ENCODE measurements at places on chromosomes 3 and 15.

DNA sequence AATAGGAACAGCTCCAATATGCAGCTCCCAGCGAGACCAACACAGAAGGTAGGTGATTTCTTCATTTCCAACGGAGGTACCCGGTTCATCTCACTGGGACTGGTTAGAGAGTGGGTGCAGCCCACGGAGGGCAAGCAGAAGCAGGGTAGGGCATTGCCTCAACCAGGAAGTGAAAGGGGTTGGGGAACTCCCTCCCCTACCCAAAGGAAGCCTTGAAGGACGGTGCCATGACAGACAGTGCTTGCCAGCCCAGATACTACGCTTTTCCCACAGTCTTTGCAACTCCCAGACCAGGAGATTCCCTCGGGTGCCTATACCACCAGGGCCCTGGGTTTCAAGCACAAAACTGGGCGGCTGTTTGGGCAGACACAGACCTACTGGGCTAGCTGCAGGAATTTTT is 576.9 kb upstream of the NECTIN3 start:
- no peak for DNase-seq

DNA sequence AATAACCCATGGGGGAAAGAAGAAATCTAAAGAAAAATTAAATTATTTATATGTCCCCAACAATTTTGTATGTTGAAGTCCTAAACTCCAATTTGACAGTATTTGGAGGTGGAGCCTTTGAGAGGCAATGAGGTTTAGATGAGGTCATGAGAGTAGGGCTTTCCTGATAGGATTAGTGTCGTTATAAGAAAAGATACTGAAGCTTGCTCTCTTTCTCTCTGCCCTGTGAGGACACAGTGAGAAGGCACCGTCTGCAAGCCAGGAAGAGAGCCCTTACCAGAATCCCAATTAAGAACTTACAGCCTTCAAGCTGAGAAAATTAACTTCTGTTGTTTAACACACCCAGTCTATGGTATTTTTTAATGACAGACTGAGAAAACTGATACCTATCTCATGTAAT is 16.1 kb upstream of the OR5AC2 start:
- DNase-seq: no peak

DNA sequence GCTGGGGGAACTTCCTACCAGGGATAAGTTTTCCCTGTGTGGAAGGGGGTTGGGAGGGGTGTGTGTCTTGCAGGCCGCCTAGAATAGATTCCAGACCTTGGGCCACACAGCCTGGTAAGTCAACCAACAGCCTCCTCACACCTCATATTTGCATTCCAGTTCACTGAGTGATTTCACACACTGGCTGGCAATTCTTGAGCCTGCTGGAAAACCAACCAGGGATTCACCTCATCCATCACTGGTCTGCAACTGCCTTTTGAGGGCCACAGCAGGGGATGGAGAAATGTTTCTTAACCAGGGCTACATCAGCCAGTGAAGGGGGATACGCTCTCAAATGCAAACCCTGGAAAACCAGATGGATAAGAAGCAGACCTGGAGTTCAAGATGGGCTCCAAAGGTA is 2.0 kb downstream of the FSTL1 start:
- peak; percentile 84 for DNase-seq

- DNase-seq: peak; percentile 29
Observed at GRCh38 chr15:92619145-92620101, 36.2 kb downstream of the FAM174B start.

DNA sequence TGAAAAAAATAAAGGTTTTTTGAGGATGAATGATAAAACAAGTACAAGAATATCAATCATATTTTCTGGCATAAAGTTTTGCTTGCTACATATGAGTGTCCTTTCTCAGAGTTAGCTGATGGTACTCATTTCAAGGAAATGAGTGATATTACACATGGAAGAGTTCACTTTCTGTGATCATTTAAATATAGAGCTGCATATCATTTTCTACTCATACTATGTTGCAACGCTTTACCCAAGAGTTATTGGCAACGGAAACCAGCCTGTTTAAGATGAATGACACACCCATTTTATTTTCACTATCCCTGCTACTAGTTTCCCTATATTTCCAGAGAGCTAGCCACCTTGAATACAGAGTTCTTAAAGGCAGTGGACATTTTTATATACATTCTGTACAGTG is 35.4 kb upstream of the RBMS3 start:
- no peak for DNase-seq

GRCh38 chr3:21750831-21751391 is at the start of gene ZNF385D:
TSS of gene ZNF385D (minus strand) at chr3:21751210. CDS start at chr3:21750916, 294 bp downstream.
- peak; percentile 77 for DNase-seq

- DNase-seq: no peak
Observed at GRCh38 chr3:32675164-32675563, 9.8 kb upstream of the CNOT10 start.

DNA sequence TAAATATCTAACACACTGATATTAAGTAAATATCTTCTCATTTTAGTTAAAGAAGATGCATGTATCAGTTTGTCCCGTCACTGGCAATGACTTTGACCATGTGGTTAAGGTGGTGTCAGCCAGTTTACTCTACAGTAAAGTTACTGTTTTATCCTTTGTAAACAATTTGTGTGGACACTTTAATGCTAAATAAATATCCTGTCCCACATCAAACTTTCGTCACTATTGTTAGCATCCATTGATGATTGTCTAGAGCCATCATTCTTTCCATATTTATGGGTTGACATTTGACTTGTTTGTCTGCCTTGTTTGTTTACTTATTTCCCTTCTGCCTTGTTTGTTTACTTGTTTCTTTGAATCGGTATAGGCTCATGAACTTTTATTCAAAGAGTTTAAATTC is 11.0 kb upstream of the GPD1L start:
- DNase-seq: no peak

DNA sequence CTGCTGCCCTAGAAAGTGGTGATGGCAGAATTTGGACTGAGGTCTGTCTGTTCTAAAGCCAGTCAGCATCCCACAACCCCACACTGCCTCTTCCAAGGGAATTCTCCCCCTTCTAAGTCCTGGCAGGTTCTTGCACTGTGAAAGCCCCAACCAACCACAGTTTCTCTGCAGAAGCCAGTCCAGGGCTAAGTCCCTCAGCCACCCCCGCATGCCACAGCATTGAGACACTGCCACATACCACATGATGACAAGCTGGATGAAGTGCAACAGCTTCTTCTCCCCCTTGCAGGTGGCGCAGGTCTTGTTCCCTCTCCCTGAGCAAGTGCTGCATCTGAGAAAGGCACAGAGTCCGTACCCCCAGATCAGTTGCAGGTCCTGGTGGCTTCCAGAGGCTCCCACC is 18.6 kb downstream of the SSUH2 start:
- DNase-seq: peak; percentile 47

- DNase-seq: no peak
Observed at GRCh38 chr3:32857921-32858320, 40.1 kb downstream of the TRIM71 start.

GRCh38 chr15:74780523-74781430 is 1.1 kb upstream of the CSK start:
- DNase-seq: no peak

DNA sequence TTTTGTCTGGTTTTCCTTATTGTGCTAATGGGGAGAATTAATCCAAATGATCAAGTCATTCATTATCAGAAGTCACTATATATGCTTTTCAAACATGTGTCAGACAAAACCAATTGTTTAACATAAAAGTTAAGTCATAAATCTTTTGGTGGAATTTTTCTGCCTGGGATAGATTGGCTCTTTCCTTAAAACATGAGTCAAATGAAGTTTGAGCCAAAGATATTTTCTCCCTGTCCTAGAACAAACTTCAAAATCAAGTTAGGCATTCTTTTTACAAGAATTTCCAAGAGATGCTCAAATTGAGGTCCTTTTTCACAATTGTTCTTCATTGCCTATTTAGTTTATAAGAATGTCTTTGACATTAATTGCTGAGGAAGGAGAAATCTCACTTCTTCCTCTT is 138.3 kb downstream of the UACA start:
- DNase-seq: no peak

DNA sequence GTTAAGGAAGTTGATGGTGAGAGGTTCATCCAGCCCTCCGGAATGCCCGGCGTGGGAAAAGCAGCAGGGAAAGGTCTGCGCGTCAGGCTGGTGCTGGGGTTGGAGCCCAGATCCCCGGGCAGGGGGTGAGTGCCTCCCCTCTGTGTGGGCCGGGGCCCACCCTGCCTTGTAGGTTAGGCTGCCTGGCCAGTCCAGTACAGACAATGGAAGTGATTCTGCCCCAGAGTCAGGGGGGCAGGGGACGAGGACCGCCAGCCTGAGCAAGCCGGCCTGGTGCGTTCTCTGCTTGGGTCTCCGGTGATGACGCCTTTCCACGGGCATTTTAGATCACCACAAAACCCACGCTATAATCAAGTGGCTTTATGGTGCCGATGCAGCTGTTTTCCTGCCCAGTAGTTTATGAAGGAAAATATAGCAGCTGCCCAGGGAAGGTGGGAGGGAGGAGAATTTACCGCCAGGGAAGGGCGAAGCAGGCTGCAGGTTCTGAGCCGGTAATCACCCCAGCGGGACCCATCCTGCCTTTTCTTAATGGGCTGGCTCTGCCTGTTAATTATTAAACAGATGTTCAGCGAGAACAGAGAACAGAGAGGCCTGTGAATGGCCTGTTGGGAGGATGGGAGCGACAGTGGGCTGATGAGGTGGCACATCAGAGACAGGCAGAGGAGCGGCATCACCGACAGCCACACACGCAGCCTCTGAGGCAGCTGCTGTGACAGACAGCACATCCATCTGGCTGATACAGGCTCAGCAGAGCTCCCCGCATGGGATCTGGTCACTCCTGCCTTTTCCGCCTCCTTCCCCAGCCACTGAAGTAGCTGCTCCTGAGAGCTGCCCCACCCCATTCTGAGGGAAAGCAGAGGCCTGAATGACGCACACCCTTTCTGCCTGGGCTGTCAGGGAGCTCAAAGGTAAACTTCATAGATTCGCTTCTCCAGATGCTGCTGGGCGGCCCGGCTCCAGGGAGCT is 35.2 kb downstream of the BDH1 start:
- DNase-seq: no peak

- DNase-seq: no peak
Observed at GRCh38 chr3:41301548-41301947, 102.2 kb downstream of the CTNNB1 start.

DNA sequence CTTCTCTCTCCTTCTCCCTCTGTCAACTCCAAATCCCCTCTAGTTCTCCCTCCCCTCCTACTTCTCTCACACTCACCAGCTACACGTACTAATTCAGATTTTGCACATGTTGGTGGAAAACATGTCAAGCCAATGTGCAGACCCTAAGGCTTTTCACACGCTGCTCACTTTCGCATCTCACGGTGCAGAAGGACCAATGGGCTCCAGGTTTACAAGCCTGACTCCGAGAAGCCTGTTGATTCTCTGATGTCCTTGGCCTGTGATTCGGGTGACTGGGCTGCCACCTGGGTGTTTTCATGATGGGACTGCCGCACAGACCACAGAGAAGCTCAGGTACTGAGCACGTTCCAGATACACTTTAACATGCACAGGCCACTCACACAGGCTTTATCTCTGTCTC is 3.7 kb downstream of the FOXL2NB start:
- DNase-seq: no peak

DNA sequence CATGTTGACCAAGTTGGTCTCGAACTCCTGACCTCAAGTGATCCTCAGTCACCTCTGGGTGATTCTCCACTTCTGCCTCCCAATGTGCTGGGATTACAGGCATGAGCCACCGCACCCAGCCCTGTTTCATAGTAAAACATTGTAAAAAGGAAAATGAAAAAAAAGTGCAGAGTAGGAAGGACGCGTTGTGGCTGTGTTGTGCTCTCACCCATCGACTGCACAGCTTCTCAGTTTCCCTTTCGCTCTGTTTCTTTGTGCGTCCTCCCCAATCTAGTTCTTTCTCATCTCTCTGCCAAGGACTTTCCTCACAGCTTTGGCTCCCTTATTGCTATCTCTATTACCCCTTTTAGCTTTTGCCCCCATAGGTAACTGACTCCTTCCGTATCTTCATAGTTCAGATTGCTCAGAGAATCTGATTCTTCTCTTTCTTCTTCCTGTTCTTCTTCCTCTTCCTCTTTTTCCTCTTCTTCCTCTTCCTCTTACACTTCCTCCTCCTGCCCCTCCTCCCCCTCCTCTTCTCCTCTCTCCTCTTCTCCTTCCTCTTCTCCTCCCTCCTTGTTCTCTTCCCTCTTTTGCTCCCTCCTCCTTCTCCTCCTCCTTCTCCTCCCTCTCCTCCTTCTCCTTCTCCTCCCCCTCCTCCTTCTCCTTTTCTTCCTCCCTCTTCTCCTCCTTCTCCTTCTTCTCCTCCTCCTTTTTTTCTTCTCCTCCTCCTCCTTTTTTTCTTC is 81.1 kb upstream of the VGLL4 start:
- no peak for DNase-seq

GRCh38 chr15:25796395-25796794 is 66.7 kb downstream of the ATP10A start:
- DNase-seq: no peak

DNA sequence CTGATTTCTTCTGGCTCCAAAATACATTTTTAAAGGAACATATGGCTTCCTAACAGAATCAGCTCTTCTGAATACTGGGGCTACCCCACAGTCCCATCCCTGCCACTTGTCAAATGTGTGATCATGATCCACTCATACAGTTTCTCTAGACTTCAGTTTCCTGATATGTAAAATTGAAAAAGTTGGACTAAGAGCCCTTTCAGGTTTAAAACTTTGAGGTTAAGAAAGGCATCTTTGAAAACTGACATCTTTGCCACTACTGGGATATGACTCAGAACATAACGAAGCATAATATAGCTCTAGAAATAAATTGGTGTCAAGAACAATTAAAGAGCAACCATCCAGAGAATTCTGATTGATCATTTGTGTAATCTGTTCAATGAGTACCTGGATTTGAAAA is 248.3 kb downstream of the IL5RA start:
- DNase-seq: no peak

DNA sequence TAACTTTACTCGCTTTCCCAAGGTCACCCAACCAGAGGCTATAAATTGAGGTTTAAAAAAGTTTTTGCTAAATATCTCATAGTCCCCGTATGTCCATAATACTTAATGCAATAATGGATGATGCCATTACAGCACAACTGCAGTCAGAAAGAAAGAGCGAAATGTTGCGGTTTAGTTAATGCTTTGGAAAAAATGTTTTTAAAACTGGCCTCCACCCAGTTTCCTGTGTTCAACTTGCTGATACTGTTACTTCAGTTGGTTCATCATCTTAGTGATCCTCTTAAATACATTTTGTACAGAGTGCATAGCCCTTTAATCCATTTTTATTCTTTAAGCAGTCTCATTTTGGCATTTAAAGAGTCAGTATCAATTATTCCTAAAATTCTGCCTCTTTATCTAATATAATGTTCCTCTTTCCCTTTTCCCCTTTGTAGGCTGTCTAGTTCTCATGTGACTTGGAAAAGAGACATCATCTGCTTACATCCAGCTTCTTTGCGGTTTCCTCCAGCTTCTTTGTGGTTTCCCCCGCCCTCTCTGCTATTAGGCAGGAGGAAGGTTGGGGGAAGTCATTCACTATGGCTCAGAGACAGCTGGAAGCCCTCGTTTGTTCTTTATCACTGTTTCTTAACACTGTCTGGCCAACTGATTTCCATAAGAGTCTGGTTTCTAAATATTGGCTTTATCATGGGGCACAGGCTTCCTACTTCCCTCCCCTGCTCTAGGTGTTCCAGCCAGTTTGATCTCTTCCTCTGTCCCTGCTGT is 154.3 kb downstream of the GOLIM4 start:
- peak; percentile 47 for DNase-seq
